ENCODE measurements at places on chromosomes 1 and 21.

GRCh38 chr1:202649553-202650392, 60.5 kb downstream of the SYT2 start:
- DNase-seq = no peak

DNA sequence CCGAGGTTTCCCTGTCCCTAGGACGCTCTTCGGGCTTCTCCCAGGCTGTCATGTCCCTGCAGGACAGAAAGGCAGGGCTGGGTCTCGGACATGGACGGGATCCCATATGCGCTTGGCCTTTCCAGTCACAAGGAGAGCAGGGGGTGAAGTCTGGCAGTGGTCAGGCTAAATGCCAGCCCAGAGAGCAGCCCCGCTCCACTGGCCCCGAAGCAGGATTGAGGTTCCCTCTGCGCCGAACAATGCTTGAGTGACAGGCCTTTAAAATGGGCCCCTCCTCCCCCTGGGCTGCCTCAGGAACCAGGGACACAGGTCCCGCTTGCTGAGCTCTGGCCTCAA, 12.7 kb downstream of the DRAXIN start:
- no peak for DNase-seq

GRCh38 chr1:91070298-91070697, 48.5 kb upstream of the ZNF644 start:
- no peak for DNase-seq

DNA sequence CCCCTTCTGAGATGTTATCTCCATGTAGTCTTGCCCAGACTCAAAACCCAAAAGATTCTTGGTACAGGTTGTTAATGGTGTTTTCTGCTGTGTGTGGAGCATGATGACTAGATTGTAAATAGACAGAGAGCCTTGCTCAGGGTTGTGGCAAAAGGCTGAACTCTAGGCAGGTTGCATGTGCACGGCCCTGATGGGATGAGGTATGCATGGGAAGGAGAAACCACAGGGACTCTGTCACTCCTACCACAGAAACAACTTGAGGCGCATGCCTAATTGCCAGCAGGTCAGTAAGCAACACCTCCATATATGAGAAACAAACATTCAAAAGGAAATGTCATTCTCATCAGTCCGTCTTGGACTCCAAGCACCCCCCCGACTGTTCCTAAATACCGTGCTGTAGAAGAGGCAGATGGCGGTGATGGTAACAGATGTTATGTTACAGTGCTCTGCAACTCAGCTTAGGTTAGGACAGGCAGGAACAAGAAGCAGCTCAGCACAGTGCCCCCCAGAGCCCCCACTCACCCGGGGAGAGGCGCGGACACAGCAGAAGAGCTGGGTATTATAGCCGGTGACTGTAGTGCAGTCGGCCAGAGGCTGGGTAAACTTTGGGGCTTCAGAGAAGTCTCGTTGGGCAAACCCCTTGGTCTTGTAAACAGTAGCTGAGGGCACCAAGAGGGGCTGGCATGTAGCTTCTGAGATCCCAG, 10.9 kb downstream of the MYBPHL start:
- no peak for DNase-seq

GRCh38 chr1:3255680-3256079, 186.7 kb downstream of the PRDM16 start:
- no peak for DNase-seq

DNA sequence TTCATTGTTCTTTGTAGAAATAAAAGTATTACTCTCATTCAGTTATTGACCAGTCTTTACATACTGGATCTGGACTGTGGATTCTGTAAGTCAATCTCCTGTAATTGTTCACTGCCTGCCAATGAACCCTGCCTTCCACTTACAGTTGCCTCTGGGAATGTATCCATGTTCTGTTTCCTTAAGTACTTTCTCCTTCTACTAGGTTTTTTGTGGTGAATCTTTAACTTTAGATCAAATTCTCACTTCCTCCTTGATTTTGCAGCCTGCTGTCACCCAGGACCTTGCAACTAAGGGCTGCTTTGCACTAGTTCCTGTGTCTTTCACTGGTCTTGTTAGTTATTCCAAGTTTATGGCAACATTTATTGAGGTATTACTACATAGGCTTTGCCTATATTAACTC, 28.2 kb upstream of the ANKRD13C start:
- DNase-seq = no peak

- no peak for DNase-seq
Measured at GRCh38 chr1:39204441-39205081, at the start of gene MACF1. MACF1 (plus strand) TSS chr1:39204695; CDS start chr1:39205023, 328 bp downstream.

- DNase-seq = no peak
Measured at GRCh38 chr1:233238884-233239431, 56.6 kb downstream of the PCNX2 start.

GRCh38 chr1:183444243-183444642, 26.1 kb upstream of the NMNAT2 start:
- no peak for DNase-seq

DNA sequence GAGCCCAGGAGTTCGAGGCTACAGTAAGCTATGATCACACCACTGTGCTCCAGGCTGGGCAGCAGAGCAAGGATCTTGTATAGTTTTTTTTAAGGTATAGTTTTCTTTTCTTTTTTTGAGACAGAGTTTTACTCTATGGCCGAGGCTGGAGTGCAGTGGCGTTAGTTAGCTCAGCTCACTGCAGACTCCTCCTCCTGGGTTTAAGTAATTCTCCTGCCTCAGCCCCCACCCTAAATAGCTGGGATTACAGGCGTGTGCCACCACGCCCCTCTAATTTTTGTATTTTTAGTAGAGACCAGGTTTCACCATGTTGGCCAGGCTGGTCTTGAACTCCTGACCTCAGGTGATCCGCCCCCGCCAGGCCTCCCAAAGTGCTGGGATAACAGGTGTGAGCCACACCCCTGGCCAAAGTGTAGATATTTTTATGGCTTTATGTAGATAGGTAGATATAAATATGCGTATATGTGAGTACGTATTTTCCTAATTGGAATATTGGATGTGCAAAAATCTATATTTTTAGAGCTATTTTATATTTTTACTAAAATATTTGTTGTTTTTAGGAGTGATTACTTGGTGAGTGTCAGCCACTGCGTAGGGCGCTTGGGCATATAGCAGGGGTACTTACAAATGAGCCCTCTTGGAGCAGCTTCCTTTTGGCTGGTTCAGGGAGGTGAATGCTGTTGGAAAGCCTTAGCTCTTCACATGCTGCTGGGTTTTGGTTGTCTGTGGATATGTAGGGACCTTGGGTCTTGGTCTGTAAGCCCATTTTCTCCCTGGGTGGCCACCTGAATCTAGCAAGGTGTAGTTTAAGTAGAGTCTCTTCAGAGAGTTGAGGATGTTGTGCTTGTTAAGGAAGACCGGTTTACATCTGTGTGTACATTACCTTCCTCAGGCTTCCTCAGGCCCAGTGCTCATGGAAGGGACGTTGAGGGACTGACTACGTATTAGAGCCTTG, 9.5 kb downstream of the KDM4A start:
- no peak for DNase-seq

DNA sequence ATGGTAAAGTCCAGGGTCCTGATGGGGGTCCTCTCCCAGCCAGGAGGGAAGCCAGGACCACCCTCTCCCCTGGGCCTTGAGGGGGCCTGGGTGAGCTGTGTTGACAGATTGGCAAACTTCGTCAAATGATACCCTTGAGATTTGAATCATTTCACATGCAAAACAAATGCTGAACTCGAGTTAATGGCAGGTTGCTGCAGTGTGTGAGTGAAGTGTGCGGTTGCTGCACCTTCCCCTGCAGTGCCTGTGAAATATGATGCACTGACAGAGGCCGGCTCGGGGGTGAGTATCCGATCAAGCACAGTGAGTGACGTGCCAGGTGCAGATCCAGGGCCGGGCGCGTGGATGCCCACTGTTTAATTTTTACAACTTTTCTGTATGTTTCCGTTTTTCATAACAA, 5.7 kb upstream of the KRTAP12-1 start:
- no peak for DNase-seq
